ENCODE measurements at places on chromosomes 3 and 15. TPM values are rescaled to one million over a fixed set of nuclear protein-coding genes. Genes with fewer than 3 reads are reported as not detected.
A peak's percentile ranks its signal among the peaks of the same experiment; 100 is the strongest.

Gene FBXO45
- 15.0 TPM for total RNA-seq

DNA sequence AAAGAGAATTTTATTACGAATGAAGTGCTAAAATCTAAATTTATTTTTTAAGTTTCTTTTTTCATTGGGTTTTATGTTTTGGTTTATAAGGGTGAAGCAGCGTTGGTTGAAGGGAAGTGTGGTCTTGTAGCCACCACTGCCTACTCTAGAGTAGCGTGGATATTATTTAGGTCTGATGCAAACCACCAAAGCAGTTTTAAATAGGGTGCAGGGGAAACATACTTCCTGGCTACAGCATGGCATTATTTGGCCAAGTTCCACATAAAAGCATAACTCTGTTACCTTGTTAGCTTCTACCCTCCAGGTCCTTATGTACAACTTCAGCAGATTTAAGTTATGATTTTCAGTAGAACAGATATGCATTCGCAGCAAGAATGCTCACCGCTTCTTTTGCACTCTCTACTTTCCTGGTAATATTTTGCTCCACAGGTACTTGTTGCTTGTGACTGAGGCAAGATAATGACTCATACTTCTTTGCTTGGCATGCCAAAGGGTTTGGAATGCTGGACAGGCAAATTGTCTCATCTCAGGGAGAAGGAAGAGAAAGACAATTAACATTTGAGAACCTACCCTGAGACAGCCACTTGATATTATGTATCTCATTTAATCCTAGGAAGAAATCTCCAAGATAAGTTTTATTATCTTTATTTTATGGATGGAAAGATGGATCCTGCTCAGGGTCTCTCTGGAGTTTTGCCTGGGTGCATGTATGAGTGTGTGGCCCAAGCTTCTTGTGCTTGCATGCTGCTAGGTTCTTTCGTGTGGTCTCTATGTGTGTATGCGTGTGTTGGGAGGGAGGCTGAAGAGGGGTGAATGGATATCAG, 5.4 kb downstream of the TGFBR2 start:
- DNase-seq = no peak

- DNase-seq = peak; percentile 42
Observed at GRCh38 chr15:68511073-68511991, 67.5 kb upstream of the CORO2B start.

Gene NTRK3
- total RNA-seq = 7.2 TPM

GRCh38 chr3:127485396-127486170, 105.0 kb downstream of the TPRA1 start:
- DNase-seq = no peak

Data from skin of body (tissue), 3 donors.